ENCODE measurements at places on chromosomes 16 and 17.
A peak's percentile ranks its signal among the peaks of the same experiment; 100 is the strongest.

DNA sequence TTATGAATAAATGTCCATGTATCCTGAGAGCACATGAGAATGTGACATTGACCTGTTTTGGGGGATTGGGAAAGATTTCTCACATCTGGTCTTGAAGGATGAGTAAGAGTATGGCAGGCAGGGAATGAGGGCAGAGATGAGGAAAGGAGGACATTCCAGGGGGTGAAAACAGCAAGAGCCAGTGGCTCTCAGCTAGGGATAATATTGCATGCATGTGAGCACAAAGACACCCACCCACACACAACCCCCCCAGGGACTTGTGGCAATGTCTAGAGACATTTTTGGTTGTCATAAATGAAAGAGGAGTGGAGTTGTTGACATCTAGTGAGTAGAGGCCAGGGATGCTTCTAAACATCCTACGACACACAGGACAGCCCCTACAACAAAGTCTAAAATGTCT lies 6.0 kb downstream of the MYO1D start:
- no peak for DNase-seq

GRCh38 chr17:44279666-44280391 lies 11.9 kb upstream of the SLC4A1 start:
- DNase-seq = no peak

DNA sequence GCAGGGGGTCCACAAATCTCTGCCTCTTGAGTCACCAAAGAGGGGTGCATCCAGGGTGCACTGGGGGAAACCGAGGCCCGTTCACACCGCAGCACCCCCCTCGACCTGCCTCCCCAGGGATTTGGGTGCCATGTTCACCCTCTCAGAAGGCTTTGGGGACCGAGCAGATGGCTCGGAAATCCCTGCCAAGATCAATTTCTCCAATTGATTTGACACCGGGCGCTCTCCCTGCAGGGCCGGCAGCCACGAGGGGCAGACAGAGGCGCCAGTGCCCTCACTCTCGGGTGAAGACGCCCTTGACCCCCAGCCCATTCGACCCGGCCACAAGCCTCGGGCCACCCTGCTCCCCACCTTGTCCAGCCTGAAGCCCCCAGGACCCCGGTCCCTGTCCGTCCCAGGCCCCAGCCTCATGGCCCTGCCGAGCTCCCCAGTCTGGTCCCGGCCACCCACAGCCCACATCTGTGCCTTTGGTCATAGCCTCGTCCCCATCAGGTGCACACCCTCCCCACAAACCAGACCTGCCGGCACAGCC lies 9.3 kb downstream of the SSTR5 start:
- DNase-seq = no peak

DNA sequence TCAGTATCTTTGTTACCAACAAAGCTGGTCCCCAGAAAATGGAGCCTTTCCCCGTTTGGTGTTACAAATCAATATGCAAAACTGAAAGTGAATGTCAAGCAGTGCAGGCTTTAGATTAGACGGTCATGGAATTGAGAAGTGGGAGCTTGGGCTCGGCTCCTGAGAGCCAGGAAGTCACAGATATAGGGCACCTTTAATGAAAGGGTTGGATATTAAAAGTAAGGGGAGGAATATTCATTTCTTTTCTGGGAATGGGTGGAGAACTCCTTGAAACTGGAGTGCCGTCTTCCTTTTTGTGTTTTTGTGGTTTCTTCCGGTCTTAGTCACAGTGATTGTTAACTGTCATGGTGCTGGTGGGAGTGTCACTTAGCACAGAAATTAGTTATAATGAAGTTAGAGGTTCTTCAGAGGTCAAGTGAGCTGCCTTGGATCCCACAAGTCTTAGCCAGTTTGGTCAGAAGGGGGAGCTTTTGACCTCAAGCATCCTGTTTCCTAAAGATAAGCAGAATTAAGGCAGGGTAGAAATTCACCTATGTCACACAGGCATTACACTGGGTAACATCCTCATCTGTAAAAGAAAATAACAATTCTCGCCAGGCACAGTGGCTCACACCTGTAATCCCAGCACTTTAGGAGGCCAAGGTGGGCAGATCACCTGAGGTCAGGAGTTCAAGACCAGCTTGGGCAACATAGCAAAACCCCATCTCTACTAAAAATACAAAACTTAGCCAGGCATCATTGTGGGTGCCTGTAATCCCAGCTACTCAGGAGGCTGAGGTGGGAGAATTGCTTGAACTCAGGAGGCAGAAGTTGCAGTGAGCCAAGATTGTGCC lies 9.6 kb upstream of the EIF1 start:
- no peak for DNase-seq

DNA sequence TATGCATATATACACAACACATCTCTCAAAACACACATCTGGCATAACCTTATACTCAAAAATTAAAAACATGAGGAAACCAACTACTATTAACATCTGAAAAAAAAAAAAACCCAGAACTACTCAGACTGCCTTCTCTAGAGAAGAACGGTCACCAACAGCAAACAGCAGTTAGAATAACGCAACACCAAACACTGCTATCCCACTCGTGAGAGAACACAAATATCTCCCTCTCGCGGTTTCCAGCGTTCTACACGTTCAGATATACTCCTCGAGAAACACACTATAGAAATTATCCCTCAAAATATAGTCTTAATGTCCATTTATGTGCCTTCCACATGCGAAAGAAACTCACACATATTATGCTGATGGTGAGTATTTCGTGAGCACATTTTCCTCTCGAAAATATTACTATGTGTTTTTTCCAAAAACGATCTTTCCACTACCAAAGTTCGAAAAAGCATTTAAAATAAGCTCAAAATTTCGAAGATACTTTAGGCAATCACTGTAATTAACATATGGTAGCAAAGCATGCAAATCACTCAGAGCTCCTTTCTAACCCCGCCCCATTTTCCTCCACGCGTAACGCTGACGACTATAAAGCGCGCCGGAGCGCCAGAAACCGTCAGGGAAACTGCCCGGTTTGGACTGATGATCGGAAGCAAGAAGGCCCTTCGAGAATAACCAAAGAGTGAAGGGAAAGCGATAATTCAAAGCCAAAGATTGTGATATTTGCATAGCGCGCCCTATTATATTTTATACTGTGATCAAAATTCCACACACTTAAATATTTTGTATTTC lies 60.1 kb downstream of the TEX14 start:
- DNase-seq = peak; percentile 77

GRCh38 chr17:42618442-42619150 lies 9.1 kb downstream of the TUBG1 start:
- DNase-seq = no peak

DNA sequence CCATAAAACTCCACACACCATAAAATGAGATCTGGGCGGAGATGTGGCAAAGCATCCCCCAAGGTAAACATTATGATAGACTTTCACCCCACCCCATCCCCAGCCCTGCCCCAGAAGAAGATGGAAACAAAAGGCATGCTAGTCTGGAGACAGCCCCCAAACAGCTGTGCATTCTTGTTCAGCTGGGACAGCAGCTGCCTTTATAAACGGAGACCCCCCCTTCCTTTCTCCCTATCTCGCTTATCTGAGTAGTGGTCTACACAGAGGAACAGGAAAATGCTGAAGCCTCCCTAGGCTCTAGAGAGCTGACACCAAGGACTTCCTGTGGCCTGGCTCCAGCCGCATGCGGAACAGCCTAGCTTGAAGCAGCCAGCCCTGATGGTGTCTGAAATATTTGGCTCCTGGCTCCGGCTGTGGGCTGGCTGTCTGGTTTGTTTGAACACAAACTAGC lies 190.3 kb upstream of the ANKFN1 start:
- DNase-seq = no peak

Data from GOT3 (cell line).